ENCODE measurements at places on chromosomes 5 and 9.

DNA sequence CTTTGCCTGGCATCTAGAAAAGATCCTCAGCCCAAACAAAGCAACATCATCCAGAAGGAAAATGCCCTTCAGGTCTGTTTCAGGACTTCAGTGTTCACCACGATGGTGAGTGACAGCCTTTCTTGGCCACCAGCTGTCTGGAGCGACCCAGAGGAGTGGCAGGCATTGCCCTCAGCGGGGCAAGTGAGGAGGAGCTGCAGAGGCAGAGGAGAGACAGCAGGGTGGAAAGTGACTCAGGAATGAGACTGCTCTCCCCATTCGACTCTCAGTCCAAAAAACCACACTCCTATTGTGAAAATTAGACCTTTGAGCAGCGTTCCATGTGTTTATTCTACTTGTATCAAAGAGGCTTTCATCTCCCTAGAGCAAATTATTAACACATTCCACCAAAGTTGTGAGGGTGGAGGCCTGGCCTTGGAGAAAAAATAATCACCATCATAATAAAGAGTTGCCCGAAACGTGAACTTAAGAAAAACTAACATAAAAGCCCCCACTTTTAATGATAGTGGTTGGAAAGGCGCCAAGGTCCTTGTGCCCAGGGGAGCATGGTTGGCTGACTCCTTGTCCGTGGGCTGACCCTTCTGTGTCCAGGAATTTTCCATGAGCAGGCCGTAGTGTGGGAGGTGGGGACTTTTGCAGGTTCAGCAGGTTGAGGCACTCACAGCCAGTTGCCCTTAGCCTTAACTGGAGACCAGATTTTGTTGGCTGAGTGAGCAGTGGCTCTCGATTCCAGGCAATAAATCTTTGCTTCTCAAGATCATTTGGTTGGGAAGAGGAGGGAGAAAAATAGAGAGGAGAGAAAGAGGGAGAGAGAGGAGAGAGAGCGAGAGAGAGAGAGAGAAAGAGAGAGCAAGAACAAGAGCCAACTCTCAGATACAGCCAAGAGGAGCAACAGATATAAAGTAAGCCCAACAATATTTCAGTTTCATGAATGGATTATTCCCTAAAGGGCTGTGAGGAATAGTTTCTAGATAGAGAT is 125.9 kb upstream of the ANKRD55 start:
- H3K27me3 ChIP-seq, result no peaks in the 10 kb centered on the region
- no peak overlapping the region for H3K27ac ChIP-seq
- no peaks in the 10 kb centered on the region for H3K36me3 ChIP-seq
- no peak overlapping the region for H3K4me3 ChIP-seq

DNA sequence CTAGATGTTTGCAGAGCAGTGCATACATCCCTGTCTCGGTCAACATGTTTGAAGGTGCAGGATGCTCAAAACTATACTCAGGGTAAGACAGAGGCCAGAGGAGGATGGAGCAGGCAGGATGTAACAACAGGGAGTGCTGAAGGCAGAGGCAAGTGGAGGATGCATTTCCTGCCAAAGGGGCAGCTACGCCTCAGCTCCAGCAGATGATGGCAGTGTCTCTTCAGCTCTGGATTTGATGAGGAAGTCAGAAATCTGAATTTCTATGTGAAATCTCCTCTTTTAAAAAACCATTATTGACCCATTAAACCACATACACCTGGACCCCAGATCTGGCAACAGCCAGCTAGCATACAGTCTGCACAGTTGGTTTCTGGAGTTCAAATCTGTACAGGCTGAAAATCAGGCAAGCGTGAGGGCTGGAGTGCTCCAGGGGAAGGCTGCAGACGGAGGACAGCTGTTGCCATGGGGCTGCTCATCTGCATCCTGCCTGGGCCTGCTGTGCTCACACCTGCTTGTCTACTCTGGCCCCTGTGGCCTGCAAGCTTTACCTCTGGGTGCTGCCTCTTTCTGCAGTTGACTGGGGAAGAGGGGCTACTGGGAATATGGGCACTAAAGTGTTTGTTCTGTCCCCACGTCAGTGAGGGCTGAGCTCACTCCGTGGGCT is 152.9 kb upstream of the SLC28A3 start:
- DNase-seq, result no peak
- H3K27ac ChIP-seq, result no peak overlapping the region
- no peaks in the 10 kb centered on the region for H3K27me3 ChIP-seq
- no peaks in the 10 kb centered on the region for H3K4me1 ChIP-seq

- peaks cover 10% of the 10 kb centered on the region for H3K27me3 ChIP-seq
- H3K4me1 ChIP-seq, result 0 out of 2 replicates have a peak, but pooled peaks cover 4% of the 10 kb centered on the region
- H3K27ac ChIP-seq, result peak overlapping the region; percentile 25
Measured at GRCh38 chr5:142357469-142358090, 32.8 kb upstream of the SPRY4 start.

DNA sequence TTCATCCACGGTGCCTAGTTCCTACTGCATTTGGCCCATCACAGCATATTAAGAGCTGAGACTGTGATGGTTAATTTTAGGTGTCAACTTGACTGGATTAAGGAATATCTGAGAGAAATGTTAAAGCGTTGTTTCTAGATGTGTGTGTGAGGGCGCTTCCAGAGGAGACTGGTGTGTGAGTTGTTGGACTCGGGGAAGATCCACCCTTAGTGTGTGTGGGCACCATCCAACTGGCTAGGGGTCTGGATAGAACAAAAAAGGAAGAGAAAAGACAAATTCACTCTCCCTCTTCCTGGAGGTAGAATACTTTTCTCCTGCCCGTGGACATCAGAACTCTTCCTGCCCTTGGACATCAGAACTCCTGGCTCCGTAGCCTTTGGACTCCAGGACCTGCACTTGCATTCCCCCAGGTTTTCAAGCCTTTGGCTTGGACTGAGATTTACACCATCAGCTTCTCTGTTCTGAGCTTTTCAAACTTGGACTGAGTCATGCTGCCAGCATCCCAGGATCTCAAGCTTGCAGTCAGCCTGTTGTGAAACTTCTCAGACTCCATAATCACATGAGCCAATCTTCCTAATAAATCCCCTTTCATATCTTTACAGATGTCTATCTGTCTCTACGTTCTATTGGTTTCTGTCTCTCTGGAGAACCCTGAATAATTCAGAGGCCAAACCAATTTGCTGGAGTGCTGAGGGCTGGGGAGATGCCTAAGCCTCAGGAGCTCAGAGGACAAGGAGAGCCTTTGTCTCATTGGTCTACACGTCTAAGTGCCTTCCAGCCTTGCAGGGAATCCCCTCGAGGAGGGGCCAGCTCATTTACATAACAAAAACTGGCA is 164.5 kb downstream of the DCP2 start:
- H3K27ac ChIP-seq, result no peak overlapping the region
- no peaks in the 10 kb centered on the region for H3K36me3 ChIP-seq
- 0 out of 2 replicates have a peak, but pooled peaks cover 4% of the 10 kb centered on the region for H3K4me1 ChIP-seq
- H3K27me3 ChIP-seq, result no peaks in the 10 kb centered on the region
- DNase-seq, result no peak

DNA sequence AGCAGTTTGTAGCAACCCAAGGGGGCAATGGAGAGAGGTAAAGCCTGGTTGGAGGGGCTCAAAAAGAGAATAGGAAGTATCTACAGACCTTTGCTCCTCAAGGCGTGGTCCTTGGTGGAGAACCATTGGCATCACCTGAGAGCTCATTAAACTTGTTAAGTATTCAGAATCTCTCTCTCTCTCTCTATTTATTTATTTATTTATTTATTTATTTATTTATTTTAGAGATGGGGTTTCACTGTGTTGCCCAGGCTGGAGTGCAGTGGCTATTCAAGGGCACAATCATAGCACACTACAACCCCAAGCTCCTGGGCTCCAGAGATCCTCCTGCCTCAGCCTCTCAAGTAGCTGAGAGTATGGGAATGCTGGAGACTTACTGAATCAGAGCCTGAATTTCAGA is 193.1 kb upstream of the ADCY2 start:
- DNase-seq, result no peak
- H3K4me3 ChIP-seq, result no peak overlapping the region
- no peaks in the 10 kb centered on the region for H3K4me1 ChIP-seq
- no peaks in the 10 kb centered on the region for H3K36me3 ChIP-seq
- H3K27me3 ChIP-seq, result no peaks in the 10 kb centered on the region
- H3K27ac ChIP-seq, result no peak overlapping the region

GRCh38 chr9:82188817-82189216 is 200.2 kb downstream of the SPATA31D1 start:
- DNase-seq, result peak; percentile 25
- H3K4me1 ChIP-seq, result peaks cover 23% of the 10 kb centered on the region
- H3K36me3 ChIP-seq, result no peaks in the 10 kb centered on the region
- no peak overlapping the region for H3K4me3 ChIP-seq
- no peak overlapping the region for H3K27ac ChIP-seq
- H3K27me3 ChIP-seq, result no peaks in the 10 kb centered on the region

DNA sequence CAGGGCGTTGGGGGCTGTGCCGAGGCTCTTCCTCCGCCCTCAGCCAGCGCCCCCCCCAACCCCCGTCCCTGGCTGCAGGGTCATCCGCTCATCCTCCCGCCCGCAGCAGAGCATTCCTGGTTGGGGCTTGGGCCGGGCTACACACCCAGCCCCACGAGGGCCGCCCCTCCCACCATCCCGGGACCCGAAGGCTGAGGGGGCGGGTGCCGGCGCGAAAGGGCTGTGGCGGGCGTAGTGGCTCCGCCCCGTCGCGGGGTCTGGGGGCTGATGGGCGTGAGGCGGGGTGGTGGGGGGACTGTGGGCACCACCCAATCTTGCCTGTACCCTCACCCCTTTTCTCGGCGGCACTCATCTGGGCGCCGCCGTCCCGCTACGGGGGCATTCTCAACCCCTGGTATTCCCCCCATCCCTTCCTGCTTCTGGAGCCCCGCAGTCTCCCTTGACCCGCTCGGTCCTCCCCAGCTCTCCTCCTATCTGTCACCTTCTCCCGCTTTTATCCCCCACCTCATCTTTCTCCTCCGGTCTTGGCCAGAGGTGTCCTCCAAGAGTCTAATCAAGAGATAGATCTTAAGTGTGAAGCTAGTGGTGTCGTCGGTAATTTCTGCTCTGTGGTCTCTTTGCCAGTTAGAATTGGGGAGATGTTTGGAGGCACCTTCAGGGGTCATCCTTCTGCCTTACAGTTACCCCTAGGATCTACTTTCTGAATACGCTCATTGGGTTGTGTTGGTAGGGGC is 1.6 kb downstream of the FER start:
- no peaks in the 10 kb centered on the region for H3K27me3 ChIP-seq
- peaks cover 6% of the 10 kb centered on the region for H3K4me1 ChIP-seq
- DNase-seq, result peak; percentile 35
- H3K27ac ChIP-seq, result peak overlapping the region; percentile 46

DNA sequence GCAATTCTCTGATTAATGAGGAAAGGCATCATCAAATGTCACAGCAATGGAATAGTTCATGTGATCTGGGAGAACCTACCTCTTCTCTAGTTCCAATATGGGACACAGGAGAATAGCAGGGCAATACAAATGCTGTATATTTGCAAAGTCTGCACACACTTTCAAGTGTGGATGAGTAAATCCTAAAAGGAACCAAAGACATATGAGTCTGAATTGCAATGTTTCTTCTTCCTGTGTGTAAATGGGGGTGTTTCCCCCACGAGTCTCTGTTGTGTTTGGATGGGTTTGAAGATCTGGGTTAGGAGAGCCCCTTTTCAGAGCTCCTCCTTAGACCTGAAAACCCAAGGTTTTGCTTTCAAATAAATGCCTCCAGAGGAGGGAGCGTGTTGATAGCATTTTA is 26.9 kb downstream of the SLC46A2 start:
- H3K27ac ChIP-seq, result no peak overlapping the region
- no peaks in the 10 kb centered on the region for H3K4me1 ChIP-seq
- no peak for DNase-seq
- no peaks in the 10 kb centered on the region for H3K27me3 ChIP-seq
- H3K4me3 ChIP-seq, result no peak overlapping the region
- H3K36me3 ChIP-seq, result no peaks in the 10 kb centered on the region

DNA sequence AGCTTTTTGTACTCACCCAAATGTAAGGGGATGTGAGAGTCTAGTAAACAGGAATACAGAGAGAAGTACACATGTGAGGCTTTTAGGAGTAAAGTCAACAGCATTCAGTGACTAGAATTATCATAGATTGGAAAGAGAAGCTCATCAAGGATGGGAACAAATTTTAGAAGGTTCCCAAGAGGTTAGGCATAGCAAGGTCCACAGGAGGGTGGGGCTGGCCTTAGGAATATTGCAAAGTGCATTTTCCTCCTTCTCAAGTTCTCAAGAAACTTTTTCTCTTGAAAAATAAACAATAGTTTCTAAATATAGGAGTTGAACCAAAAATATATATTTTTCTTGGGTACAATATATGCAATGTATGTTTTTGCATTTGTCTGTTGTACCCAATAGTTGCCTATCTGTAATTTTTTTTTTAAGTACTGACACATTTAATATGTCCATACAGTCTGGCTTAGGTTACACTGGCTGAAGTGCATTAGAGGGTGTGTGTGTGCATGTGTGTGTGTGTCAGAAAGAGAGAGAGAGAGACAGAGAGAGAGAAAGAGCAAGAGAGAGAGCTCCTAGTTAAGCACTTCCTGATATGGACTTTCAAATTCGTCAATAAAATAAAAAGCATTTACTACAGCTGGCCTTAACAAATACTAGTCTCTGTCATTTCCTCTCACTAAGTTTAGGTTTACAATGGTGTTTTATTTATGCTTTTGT is 62.2 kb downstream of the SNX18 start:
- DNase-seq, result no peak
- no peaks in the 10 kb centered on the region for H3K27me3 ChIP-seq
- no peaks in the 10 kb centered on the region for H3K4me1 ChIP-seq
- H3K27ac ChIP-seq, result no peak overlapping the region

DNA sequence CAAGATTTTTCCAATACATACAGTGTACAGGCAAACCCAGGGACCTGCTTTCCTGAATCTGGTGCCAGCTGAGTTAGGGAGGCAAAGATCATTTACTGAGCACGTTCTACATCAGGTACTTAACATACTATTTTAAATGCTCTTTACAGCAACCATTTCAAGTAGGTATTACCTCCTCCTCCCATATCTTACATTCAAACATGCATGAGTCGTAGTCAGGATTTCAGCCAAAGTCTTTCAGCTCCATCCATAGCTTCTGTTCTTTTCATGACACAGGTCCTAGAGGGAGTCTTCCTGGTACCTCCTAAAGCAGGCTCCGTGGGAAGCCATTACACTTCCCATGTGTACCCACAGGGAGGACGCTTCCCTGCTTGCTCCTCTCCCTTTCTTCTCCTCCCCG is 11.7 kb downstream of the KCNV2 start:
- no peak overlapping the region for H3K4me3 ChIP-seq
- no peaks in the 10 kb centered on the region for H3K4me1 ChIP-seq
- no peaks in the 10 kb centered on the region for H3K27me3 ChIP-seq
- no peak overlapping the region for H3K27ac ChIP-seq
- no peaks in the 10 kb centered on the region for H3K36me3 ChIP-seq

- no peak overlapping the region for H3K4me3 ChIP-seq
- DNase-seq, result no peak
- no peak overlapping the region for H3K27ac ChIP-seq
- H3K27me3 ChIP-seq, result no peaks in the 10 kb centered on the region
- no peaks in the 10 kb centered on the region for H3K36me3 ChIP-seq
Measured at GRCh38 chr5:38134810-38135209, 123.5 kb upstream of the EGFLAM start.

DNA sequence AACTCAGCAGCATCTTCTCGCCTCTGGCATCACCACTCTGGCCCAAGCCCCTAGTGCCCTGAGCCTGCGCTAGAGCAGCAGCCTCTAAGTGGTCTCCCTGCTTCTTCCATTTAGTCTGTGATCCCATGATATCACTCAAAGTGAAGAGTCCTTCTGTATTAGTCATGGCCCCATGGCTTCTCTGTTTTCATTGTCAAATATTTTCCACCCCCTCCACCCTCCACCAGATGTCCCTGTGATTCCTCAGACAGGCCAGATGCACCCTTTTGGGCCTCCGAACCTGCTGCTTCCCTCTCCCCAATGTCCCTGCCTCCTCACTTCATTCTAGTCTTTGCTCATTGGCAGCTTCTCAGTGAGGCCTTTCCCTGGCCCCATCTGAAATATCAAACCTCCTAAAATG is 299.2 kb downstream of the SPOCK1 start:
- no peak overlapping the region for H3K4me3 ChIP-seq
- H3K36me3 ChIP-seq, result no peaks in the 10 kb centered on the region
- no peaks in the 10 kb centered on the region for H3K4me1 ChIP-seq
- H3K27ac ChIP-seq, result no peak overlapping the region
